ENCODE measurements at places on chromosomes 3 and 15.

DNA sequence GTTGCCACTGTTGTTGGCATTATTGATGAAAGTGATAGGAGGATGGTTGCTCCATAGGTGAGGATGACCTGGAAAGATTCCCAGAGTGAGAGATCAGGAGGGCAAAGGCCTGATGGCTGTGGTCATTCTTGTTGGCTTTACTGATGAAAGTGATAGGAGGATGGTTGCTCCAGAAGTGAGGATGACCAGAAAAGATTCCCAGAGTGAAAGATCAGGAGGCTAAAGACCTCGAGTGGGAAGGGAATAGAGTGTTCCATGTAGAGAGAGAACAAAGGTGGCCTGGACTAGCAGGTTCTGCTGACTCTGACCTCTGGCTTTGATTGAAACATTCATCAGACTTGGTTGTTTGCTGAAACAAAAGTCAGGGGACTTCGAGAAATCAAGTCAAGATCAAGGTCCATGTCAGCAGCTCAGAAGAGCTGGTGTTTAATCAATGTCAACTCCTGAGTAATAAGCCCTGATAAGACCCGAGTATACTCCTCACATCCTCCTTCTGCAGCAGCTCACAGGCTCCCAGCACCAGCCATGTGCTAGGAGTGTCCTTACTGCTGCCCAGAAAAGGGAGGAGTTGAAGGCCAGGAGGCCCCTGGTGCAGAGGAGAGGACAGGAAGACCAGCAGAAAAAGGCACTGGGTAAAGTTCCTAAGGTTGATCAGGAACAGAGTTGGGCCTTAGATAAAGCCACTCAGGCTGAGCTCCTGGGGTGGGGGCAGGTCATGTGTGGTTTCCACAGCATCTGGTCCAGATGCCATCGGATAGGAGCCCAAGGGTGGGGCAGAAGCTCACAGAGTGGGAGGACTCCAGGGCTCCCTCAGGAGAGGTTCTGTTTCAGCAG is 19.9 kb downstream of the CYP8B1 start:
- DNase-seq = no peak

GRCh38 chr3:194996746-194997145 is 274.2 kb downstream of the XXYLT1 start:
- DNase-seq = no peak

GRCh38 chr3:195021692-195022091 is 249.3 kb downstream of the XXYLT1 start:
- DNase-seq = no peak

GRCh38 chr3:102156426-102156825 is 278.4 kb upstream of the ZPLD1 start:
- no peak for DNase-seq

DNA sequence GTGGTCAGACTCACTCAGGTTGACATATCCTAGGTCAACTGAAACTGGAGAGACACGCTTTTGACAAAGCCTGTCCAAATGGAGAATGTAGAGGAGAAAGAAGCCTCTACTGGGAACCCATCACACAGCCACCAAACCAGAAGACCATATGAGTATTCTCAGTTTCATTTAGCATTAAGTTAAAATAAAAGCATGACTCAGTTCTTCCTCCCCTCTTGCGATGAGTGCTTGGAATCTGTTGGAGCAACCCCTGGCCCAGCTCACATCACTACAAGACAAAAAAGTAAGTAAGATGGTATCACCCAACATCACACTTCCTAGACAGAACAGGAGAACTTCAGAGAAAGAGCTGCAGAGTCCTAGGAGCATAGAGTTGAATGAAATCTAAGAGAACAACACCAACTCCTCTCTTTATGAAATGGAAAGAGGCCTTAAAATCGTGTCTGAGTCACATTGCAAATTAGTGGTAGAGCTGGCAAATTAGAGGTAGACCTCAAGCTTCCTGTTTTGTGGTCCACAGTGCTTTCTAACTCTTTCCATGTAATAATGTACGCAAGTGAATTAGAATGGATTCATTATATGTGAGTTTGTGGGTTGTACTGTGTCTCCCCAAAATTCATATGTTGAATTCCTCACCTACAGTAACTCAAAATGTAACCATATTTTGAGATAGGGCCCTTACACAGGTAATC is 51.2 kb downstream of the FGF12 start:
- no peak for DNase-seq

GRCh38 chr3:16349986-16350596 is 85.1 kb downstream of the OXNAD1 start:
- no peak for DNase-seq

- DNase-seq = peak; percentile 21
Measured at GRCh38 chr3:155745795-155746550, 1.1 kb upstream of the PLCH1 start.

GRCh38 chr3:134066158-134066541 is 36.4 kb upstream of the SLCO2A1 start:
- DNase-seq = no peak

- no peak for DNase-seq
Measured at GRCh38 chr15:80588801-80589200, 106.3 kb upstream of the ABHD17C start.

DNA sequence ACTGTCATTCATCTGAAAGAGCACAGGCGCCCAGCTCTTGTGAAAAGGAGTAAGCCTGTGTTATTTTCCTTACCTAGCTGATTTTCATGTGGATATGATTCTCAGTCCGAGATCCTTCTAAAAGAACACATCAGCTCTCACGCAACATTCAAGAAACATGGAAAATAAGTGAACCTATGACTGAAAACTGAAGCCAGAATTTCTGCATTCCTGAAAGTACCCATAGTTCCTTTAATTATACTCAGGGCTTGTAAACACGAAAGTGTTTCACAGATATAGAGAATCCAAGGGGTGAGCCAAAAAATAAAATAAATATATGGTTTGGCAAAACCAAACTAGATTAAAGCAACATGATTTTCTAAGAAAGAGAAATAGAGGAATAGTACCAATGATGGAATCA is 100.8 kb upstream of the CHMP2B start:
- DNase-seq = no peak

DNA sequence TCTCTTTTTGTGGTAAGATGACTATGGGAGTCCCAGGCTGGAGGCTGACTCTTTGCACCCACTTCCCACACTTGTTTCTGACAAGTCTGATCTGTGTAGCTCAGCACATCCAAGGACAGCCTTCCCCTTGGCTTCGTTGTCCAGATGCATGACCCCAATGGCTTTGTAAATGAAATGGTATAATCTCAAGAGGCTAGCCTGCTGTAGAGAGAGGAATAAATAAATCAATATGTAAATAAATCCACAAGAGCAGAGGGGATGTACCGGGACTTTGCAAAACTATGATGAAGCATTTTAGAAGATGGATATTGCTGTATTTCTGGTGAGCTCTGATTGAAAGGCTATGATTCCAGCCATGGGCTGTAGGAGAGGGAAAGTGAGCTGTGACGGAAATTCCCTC is 79.9 kb upstream of the NEO1 start:
- no peak for DNase-seq

- DNase-seq = no peak
Measured at GRCh38 chr15:52523647-52524046, 5.0 kb downstream of the MYO5A start.

DNA sequence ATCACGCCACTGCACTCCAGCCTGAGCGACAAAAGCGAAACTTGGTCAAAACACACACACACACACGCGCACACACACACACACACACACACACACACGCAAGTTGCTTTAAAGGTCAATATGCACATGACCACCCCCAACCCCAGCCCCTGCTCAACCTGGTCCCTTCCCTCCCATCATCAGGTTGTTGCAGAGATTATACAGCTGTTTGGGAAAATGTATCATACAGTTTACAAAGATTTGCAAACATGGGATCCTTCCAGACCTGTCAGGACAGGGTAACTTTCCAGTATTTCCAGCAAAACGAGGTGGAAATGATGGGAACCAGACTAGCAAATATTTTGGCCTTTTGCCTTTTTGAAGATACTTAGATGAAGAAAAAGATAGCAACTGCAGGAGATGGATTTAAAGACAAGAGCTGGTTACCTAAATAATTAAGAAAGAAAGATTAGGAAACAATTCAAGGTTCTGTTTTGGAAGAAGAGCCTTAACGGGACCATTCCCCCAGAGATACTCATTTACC is 80.2 kb downstream of the TNIK start:
- no peak for DNase-seq

- no peak for DNase-seq
Measured at GRCh38 chr15:58705105-58705504, 44.4 kb downstream of the ADAM10 start.

DNA sequence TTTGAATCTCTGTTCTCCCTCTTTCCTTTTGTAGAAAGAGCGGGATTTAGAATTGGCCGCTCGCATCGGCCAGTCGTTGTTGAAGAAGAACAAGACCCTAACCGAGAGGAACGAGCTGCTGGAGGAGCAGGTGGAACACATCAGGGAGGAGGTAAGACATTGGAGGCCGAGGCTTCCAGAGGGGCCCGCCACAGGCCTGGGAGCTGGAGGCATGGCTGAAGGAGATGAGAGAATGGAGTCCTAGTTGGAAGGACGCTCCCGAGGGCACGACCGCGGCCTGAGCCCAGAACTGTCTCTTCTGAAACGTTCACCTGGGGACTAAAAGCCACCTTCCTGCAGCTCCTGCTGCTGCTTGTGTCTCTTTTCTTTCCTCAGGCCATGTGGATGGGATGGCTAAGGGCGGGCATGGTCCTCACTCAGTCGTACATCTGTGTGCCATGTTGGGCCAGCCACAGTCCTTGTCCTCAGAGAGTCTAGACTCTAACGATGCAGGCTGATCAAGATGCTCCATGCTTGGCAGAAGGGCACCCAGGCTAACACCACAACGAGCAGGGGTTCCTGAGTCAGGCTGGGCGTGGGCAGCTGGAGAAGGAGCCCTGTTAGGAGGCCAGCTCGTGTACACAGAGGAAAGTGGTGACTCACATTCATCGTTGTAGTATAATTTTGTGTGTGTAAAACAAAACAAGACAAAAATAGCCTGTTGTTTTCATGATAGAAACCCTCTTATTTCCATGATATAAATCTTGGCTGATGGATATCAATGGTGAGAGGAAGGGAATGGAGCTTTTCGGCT is 81.1 kb downstream of the CCK start:
- no peak for DNase-seq

GRCh38 chr3:152241142-152242017 is 27.3 kb upstream of the MBNL1 start:
- DNase-seq = no peak

DNA sequence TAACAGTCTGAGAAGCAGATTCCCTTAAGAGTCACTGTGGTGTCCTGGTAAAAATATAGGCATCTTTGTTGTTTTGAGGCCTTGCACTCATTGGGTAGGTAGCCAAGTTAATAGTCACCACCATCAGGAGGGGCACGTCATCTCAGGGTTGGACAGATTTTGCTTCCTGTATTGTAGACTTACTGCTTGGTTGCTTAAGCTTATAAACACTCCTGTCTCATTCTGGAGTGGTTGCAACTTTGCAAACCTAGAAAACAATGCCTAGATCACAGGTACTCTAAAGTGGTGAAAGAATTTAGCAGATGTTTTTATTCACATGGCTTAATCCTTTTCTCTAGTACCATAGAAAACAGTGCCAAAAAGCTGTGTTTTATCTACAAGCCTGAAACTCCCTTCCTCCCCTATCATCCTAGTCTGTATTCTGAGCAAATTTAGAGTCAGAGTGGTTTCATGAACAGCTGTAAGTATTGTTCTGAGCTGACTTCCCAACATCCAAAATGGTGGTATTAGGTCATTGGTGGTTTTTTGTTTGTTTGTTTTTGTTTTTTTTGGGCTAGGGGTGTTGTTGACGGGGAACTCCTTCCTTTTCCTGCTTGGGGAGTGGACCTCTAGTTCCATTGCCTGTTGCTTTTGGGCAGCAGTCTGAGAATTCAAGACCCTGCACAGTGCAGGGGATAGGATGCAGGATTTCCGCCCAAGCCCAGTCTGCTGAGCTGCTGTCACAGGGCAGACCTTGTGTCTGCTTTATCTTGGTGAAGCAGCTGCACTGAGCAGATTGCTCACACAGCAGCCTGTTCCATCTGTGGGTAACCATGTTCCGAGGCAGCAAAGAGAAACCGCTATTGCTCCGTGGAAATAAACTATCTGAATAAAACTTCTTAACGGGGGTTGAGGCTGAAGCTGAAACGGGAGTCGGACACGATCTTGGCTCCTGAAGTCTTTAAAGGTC is 202.0 kb downstream of the AKAP13 start:
- DNase-seq = peak; percentile 81

Measured in activated naive CD4-positive, alpha-beta T cell treated with anti-CD3 and anti-CD28 coated beads, Interleukin-2, amount 10 ng/mL, durations not matched to agents 7 days and 5 days (primary cell).